ENCODE measurements at places on chromosomes 16 and 17.
A peak's percentile ranks its signal among the peaks of the same experiment; 100 is the strongest.

- no peak for DNase-seq
Observed at GRCh38 chr16:75024594-75024993, 25.8 kb downstream of the ZNRF1 start.

- no peak for DNase-seq
Observed at GRCh38 chr17:34862384-34862783, 98.9 kb downstream of the CCT6B start.

DNA sequence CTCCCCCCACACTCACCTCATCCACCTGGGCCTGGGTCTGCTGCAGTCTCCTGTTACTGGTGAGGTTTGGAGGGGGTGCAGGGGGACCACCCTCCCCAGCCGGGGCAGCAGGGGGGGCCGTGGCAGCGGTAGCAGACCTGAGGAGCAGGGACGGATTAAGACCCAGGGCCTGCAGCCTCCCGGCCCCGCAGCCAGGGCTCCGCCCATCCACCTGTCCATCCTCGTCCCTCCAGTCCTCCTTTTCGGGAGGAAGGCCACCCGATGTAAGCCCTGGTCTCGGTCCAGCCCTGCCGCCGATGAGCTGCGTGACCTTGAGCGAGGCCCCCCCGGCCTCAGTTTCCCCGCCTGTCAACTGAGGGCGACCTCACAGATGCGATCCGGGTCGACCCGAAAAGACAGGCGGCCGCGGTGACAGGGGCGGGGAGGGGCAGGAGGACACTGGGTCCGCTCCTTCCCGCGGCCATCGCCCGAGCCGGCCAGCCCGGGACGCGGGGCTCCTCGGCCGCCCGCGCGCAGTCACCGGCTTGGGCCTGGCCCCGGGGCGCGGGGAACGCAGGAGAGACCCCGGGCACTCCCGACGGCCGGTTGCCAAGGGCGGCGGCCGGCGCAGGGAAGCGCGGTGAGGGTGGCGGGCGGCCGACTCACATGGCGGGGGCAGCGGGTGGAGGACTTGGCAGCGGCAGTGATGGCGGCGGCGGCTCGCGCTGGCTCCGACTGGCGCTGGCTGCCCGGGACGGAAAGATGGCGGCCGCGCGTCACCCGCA lies at the start of gene VAMP2:
Gene VAMP2, minus strand, starts transcription at position 716 of the 764 bp plus-strand sequence. Its CDS starts 69 bp downstream, at position 647.
- peak; percentile 81 for DNase-seq

- peak; percentile 80 for DNase-seq
Observed at GRCh38 chr16:4288148-4288921, 15.5 kb upstream of the TFAP4 start.

- no peak for DNase-seq
Observed at GRCh38 chr17:16909472-16910246, 62.3 kb downstream of the TNFRSF13B start.

DNA sequence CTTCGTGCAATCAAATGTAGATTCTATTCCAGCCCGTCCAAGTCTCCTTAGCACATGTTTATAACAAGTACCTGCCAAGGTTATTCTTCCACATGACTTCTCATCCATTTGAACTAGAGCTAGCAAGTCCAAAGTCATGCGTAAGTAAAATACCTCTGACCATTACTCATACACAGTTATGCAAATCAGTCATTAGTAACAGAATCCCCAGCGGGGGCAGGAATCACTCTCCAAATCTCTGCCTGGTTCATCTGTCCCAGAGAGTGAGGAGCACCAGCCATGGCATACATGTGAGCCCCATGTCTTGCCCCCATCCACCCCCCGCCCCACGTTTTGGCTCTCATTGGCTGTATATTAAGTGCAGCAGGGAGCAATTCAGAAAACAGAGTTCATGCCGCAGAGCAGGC lies 27.7 kb downstream of the SRL start:
- DNase-seq: no peak

GRCh38 chr16:721765-722540 lies 1.0 kb downstream of the ANTKMT start:
- no peak for DNase-seq

DNA sequence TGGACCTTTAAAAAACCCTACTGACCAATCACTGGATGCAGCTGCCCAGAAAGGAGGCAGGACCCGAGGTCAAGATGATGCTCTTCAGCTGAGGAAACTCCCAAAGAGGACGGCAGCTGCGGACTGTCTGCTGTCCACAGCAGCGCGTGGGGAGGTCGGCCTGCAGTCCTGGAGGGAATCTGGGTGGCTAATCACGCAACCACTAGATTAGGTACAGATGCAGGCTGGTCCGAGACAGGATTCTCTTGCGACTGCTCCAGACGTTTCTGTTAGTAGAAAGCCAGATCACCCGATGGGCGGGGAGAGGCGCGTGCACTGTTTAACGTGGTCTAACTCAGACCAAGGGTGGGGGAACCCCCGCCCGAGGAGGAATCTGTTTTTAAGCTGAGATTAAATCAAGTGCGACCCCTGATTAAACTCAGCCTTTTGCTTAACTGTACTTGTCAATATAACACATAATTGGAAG lies 8.8 kb downstream of the CTRB2 start:
- no peak for DNase-seq

DNA sequence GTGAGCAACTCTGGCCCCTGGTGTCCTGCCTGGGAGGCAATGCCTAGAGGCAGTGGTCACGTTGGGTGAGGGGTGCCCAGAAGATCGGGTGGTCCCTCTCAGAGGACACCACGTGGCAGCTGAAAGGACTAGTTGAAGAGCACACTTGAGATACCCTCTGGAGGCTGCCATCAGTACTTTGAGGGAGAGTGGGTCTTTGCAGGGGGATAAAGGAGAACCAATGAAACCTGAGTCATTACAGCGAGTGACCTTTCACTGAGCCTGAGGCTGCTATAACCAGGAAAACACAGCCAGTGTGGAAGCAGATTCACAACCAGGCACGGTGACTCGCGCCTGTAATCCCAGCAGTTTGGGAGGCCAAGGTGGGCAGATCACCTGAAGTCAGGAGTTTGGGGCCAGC lies 18.9 kb downstream of the CA4 start:
- DNase-seq: no peak

DNA sequence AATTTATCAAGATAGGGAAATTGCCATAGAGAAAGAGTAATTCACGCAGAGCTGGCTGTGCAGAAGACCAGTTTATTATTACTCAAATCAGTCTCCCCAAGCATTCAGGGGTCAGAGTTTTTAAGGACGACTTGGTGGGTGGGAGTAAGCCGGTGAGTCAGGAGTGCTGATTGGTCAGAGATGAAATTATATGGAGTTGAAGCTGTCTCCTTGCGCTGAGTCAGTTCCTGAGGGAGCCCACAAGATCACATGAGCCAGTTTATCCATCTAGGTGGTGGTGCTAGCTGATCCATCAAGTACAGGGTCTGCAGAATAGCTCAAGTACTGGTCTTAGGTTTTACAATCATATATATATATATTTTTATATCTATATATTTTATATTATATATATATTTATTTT lies 6.0 kb upstream of the AQP8 start:
- DNase-seq: no peak

GRCh38 chr17:65277576-65277975 lies 140.4 kb downstream of the RGS9 start:
- no peak for DNase-seq

- no peak for DNase-seq
Observed at GRCh38 chr16:66651474-66651765, 45.1 kb downstream of the CMTM4 start.

DNA sequence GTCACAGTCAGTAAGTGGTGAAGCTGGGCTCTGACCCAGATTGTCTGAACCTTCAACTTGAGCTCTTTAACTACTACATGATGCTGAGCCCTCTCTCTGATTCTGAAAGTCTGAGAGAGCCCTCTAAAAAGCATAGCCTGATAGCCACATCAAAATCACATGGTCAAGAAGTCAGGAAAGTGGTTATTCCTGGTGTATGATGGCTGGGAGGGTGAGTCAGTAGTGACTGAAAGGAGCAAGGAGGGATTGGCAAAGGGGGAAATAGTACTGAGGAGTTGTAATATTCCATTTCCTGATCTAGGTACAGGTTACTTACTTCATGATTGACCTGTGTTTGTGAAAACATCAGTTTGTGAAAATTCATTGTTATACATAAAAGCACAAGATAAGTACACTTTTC lies 89.1 kb downstream of the SSH2 start:
- DNase-seq: no peak

GRCh38 chr16:4052801-4053293 lies 63.4 kb downstream of the ADCY9 start:
- no peak for DNase-seq

DNA sequence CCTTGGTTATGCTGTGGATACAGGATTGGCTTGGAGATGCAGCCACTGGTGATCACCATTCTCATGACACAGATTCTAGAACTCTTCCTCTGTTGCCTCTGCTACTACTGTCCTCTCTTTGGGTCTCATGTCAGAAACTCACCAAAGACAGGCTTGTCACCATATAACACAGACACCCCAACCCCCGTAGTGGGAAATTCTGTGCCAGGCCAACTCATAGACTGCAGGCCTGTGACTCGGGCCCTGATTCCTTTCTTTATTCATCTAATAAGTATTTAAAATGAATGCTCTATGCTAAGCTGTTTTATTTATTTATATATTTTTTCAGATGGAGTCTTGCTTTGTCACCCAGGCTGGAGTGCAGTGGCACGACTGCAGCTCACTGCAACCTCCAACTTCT lies 9.5 kb downstream of the CYB5D2 start:
- no peak for DNase-seq

DNA sequence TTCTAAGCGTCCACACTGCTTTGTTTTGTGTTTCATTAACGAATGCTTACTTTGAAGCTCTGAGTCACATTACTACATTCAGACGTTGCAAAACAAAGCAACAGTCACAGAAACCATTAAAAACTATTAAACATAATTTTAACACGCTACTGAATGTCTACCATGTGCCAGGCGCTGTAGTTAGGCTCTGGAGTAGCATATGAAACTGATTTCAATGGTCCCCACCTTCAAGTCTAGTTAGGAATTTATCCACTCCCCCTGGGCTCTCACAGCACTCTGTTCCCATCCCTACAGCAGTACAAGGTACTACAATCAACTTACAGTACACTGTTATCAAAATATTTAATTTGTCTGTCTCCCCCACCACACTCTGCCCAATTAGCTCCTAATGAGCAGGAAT lies 631 bp downstream of the UTP6 start:
- no peak for DNase-seq

GRCh38 chr17:50466371-50467113 lies 2.1 kb downstream of the CHAD start:
- DNase-seq: no peak

GRCh38 chr17:17768424-17769088 lies 68.2 kb downstream of the SREBF1 start:
- DNase-seq: no peak

DNA sequence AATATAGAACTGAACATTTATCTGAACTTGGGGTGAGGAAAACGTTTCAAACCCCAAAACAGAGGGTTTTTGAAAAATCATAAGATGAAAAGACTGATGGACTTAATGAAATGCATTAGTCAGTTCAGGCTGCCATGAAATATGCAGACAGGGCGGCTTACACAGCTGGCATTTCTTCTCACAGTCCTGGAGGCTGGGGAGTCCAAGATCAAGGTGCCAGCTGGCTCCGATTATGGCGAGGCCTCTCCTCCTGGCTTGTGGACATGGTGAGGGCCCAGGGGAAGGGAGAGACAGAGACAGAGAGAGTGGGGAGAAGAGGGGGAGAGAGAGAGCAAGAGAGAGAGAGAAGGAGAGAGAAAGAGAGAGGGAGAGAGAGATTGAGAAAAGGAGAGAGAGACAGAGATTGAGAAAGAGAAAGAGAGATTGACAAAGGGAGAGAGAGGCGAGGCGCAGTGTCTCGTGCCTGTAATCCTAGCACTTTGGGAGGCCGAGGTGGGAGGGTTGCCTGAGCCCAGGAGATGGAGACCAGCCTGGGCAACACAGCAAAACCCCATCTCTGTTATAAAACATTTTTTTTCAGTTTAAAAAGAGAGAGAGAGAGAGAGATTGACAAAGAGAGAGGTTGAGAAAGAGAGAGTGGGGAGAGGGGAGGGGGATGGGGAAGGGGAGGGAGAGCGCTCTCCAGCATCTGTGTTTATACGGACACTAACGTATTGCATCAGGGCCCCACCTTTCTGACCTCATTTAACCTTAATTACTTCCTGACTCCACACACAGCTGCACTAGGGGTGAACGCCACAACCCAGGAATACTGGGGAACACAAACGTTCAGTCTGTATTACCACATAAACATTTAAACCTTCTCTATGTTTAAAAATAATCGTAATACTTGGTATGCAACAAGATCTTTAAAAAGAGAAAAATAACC lies 24.6 kb upstream of the RPH3AL start:
- DNase-seq: no peak

GRCh38 chr17:11330826-11331225 lies 89.8 kb downstream of the SHISA6 start:
- DNase-seq: no peak

DNA sequence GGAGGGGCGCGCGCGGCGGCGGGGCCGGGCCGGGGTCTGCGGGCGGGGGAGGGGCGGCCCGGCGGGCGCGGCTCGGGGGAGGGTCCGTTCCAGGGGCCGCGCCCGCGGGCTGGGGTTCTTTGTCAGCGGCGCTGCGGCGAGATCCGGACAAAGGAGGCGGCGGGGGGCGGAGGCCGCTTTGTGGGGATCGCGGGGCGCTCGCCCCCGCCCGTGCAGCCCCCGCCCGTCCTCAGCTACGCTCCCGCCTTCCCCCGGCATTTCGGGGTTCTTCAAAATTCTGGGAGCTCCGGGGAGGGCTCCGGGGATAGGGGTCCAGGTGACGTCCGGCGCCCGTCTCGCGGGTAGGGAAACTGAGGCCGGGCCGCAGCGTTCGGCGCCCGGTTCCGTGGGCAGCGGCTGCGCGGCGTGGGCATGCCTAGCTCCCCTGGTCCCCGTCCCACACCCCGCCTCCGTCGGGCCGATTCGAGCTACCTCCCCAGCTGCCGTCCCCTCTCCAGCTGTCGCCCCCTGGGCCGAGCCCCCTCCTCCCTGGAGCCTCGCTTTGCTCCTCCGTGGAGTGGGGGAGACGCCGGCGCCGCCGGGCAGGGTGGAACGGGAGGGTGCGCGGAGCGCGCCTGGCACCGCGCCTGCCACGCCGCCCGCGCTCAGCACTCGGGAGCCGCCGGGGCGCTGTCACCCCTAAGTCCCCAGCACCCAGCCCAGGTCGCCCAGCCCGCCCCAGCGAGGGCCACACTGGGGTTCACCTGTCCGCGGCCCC lies 546 bp downstream of the SNN start:
- DNase-seq: no peak

DNA sequence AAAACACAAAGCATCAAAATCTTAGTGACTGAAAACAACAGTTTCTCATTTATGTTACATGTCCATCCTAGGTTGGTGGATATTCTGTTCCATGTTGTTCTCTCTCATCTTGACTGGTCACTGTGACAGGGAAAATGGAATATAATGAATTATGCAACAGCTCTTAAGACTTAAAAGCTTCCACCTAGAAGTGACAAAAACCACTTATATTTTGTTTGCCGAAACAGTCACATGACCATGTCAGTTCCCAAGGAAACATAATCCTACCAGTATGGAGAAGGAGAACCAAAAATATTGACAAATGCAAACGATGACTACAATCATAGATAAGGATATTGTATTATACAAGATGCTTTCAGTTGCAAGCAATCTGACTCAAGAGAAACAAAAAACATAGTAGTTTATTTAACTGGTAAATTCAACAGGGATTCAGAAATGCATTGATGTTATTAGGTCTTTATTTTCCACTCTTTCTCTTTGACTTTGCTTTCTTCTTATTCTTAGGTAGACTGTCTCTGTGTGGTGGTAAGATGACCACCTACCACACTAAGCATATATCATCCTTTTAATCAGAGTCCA lies 103.8 kb downstream of the SSH2 start:
- no peak for DNase-seq

GRCh38 chr16:74261068-74261467 lies 35.5 kb upstream of the PSMD7 start:
- DNase-seq: no peak

- peak; percentile 10 for DNase-seq
Observed at GRCh38 chr17:17269926-17270773, 10.9 kb downstream of the COPS3 start.

- DNase-seq: no peak
Observed at GRCh38 chr17:51814521-51814920, 344.0 kb downstream of the CA10 start.
